ENCODE measurements at places on chromosomes 2 and 18.

DNA sequence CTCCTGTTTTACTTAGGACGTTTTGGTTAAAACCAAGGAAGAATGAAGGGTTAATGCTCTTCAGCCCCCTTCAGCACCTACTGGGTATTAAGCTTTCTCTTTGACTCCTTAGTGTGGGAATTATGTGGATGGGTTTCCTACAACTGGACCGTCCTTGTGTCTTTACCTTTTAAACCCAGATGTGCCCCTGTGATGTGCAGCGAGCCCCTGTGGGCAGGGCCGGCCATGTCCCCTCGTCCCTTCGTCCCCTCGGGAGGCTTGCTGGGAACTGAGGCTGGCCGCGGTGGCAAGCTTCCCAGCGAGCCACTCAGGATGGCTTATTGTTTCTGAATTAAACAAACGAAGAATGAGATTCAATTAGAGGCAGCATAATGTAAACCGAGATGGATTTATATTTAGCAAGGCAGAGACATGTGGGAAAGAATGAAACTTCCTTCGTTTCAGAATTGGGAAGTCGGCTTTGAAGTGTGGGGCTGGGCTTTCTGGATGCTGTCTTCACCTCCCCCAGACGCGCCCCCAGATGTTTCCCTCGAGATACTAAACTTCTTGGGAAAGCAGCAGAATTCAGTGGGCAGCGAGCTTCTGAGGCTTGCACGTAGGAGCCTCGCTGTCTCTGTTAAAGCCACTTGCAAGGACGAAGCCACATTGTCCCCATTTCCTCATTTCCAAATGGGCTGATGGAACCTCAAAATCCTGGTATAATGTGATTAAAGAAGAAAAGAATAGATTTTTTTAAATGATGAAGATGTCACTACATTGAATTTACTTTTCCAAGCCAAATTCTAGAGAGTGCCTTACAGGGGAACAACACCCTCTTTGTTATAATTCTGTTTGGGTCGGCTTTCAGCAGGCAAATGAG is 146.0 kb downstream of the VAPA start:
- DNase-seq: no peak

DNA sequence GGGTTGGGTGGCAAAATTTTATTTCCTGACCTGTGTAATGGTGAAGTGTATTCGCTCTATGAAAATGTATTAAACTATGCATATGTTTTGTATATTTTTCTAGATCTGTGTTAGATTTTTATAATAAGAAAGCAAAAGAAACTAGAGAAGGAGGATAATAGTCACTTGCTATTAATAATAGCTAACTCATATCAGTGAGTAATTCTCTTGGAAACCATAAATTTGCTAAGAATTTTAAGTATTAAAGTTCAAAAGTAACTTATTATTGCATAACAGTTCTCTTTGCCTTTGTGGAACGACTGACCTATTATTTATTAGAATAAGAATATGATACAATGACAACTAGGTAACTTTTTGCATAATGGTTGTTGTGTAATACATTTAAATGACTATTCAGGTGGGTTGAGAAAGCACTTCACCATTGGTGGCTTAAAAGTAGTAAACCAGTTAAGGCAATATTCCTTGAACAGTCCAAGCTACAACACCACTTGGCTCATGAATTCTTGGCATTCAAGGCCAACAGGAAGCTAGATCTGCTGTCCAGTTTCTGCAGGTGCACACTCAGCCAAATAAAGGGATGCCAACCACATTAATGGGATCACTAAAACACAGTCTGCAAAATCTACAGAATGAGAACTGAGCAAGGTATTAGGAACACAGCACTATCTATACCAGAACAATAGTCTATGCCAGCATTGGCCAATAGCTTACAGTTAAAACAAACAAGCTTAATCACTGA is 921.3 kb downstream of the CPS1 start:
- DNase-seq: no peak

- DNase-seq: no peak
These were observed 61.1 kb upstream of the TFPI start for GRCh38 chr2:187615364-187615763.

GRCh38 chr2:74421221-74421870 is at the start of the genes C2orf81 and WDR54:
C2orf81 (minus strand) TSS chr2:74421619; CDS start chr2:74421560, 59 bp downstream.
WDR54 (plus strand) TSS chr2:74421730; CDS start chr2:74422154, 424 bp downstream.
- DNase-seq: peak; percentile 71

- no peak for DNase-seq
These were observed 264.3 kb downstream of the TSN start for GRCh38 chr2:122019724-122020123.

- DNase-seq: peak; percentile 80
These were observed 263.8 kb upstream of the CDH19 start for GRCh38 chr18:66867653-66868052.

- DNase-seq: no peak
These were observed 26.0 kb upstream of the GALNT5 start for GRCh38 chr2:157231476-157231875.

- no peak for DNase-seq
These were observed 8.5 kb downstream of the RTTN start for GRCh38 chr18:70197026-70197425.
